CD14-positive monocyte (primary cell): ENCODE measurements at places on chromosomes 1 and 21.

GRCh38 chr1:88700425-88701013 lies 16.4 kb downstream of the PKN2 start:
- peak; percentile 47 for DNase-seq

DNA sequence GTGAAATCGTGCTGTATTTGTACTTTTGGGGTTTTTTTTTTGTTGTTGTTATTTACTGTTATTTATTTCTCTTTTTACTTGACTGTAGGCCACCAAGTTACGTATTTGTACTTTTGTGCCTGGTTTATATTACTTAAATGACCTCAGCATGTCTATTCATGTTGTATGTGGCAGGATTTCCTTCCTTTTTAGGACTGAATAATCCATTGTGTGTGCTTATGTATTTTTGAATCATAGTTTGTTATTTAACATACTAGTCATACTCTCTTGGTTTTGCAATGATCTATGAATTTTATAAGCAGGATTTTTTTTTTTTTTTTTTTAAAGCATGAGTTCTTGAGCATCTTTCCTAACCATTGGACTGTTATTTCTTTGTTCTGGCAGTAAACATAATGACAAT lies 51.2 kb downstream of the RNF2 start:
- no peak for DNase-seq

DNA sequence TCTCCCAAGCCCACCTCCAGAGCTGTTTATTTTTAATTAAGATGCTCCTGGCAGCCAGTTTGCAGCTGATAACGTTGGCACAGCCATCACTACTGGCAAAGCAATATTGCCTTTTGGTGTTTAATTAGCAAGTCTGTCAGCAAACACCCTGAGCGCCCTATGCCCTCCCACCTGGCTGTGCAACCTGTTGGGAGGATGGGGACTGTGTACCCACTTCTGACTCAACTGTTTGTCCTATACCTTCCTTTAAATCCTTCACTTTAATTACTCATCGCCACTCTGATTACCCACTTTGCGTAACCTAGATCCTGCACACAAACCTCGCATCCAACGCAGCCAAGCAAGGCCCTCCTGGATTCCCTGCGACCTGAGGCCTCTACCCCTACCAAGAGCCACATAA lies 67.1 kb downstream of the BCAR3 start:
- no peak for DNase-seq

- no peak for DNase-seq
Observed at GRCh38 chr1:47697616-47698335, 259.9 kb downstream of the FOXD2 start.

- DNase-seq = no peak
Observed at GRCh38 chr21:28899220-28899619, 93.5 kb downstream of the LTN1 start.

GRCh38 chr1:77543822-77544448 lies 138.5 kb downstream of the ZZZ3 start:
- no peak for DNase-seq

DNA sequence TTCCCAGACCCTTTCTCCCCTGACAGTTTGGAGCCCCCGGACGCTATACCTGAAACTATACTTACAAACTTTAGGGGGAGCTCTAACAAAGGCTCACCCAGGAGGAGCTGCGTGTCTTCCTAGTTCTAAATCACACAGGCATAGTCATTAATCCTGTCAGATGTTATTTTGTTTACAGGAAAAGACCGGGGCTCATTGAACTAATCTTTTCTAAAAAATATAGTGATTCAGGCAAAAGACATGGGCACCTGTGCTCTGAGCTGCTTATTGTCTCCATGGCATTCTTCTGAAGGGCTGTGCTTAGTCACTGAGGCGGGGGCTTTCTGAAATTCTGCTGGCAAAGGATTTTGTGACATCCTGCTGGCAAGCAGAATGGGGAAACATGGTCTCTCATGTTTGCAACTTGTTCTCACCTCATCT lies 1577.0 kb downstream of the NCAM2 start:
- DNase-seq = no peak

DNA sequence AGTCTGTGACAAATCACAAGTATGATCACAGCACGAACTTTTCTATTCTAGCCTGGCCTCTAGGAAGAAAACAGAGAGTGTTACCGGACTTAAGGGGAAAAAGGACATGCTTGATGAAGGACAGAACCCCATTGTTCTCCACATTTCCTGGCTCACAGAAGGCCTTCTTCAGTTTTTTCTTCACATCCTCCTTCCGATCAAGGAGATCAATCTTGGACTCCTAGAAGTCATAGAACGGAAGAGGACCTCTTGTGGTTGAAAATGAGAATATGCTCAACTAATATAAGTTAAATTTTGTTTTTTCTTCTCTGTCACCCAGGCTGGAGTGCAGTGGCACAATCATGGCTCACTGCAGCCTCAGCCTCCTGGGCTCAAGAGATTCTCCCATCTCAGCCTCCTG lies 30.3 kb downstream of the YARS1 start:
- DNase-seq = no peak

DNA sequence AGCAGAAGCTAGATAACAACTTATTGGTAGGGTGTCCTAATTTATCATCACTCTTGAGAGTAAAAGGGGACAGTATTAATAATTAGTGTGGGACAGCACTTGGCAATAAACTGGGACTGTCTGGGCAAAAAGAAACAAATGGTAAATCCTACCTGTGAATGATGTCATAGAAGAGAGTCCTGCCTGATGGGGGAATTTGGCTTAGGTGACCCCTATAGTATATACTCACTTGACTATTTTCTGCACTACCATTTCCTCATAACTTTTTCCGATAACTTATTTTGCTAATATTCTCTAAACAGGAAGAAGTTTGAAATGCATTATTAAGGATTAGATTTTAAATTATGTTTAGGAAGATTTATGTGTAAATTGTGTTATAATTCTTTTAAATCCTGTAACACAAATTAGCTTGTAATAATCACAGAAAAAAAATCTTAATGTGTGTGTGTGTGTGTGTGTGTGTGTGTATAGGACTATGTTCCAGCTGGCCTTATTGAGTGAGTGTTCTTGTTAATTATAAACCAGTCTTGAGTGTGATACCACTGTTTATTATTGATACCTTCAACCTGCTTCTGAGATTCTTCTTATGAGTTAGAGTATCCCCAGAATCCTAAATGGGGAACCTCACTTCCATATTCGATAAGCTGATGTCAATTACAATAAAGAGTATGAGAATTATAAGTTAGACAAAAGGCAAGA lies 144.2 kb upstream of the C1orf105 start:
- DNase-seq = no peak

- peak; percentile 31 for DNase-seq
Observed at GRCh38 chr1:48061162-48062136, 64.3 kb upstream of the TRABD2B start.

DNA sequence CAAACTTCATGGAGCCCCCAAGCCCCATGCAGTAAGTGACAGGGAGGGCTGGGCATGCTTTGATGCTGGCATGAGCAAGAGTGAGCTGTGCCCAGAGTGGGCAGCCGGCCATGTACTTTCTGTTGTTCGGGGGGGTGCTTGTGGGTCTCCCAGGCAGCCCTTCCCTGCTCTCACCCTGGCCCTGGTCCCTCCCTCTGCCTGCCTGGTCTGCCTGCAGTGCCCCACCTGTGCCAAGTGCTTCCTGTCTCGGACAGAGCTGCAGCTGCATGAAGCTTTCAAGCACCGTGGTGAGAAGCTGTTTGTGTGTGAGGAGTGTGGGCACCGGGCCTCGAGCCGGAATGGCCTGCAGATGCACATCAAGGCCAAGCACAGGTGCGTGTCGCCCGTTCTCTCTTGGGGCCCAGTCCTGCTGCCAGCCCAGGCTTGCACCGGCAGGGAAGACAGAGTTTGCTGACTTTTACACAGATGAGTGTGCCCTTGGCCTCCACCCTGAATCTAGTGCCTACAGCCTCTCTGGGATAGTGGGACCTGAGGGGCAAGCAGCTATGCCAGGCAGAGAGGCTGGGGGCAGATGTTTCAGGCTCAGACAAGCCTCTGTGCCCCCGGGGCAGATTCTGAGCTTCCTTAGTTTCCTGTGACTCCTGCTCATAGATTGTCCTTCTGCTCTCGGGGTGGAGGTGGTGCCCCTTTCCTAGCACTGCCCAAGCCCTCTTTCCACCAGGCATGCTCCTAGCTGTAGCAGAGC lies 7.6 kb downstream of the ZBTB48 start:
- peak; percentile 8 for DNase-seq

DNA sequence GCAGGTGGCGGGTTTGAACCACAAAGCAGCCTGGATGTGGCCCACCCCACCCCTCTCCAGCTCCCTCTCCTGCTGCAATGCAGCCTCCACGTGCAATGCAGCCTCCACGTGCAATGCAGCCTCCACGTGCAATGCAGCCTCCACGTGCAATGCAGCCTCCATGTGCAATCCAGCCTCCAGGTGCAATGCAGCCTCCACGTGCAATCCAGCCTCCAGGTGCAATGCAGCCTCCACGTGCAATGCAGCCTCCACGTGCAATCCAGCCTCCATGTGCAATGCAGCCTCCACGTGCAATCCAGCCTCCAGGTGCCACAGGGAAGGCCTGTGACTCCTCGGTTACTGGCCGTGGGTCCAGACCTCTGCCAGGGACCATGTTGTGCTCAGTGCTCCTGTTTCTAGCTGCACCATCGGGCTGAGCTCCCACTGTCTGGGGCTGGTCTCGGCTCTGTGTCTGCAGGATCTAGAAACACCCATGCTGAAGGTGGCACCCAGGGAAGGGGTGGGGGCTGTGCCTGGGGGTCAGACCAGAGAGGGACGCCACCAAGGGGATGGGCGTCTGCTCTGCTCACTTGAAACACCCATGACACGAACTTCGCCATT lies 11.9 kb upstream of the LRRC3 start:
- no peak for DNase-seq

DNA sequence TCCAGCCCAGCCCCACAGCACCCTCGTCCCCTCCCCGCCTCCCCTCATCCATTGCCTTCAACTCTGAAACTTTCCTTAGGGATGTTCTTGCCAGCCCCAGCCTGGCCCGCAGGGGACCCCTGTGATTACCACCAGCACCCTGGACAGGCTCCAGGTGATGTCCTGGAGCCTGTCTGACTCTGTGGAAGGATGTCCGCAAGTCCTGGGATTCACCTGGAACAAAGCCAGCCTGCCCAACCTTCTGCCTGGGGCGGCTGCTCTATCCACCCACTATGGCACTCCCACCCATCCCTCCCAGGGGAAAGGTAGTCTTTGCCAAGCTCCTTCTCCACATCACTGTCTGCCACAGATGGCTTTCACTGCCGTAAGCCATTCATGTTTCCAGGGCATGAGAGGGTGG lies 24.4 kb upstream of the PTPRF start:
- DNase-seq = no peak

- no peak for DNase-seq
Observed at GRCh38 chr1:7476861-7477547, 294.1 kb upstream of the VAMP3 start.

- DNase-seq = no peak
Observed at GRCh38 chr1:71154429-71154828, 73.6 kb upstream of the ZRANB2 start.

- DNase-seq = no peak
Observed at GRCh38 chr1:96187020-96187419, 534.6 kb upstream of the PTBP2 start.

DNA sequence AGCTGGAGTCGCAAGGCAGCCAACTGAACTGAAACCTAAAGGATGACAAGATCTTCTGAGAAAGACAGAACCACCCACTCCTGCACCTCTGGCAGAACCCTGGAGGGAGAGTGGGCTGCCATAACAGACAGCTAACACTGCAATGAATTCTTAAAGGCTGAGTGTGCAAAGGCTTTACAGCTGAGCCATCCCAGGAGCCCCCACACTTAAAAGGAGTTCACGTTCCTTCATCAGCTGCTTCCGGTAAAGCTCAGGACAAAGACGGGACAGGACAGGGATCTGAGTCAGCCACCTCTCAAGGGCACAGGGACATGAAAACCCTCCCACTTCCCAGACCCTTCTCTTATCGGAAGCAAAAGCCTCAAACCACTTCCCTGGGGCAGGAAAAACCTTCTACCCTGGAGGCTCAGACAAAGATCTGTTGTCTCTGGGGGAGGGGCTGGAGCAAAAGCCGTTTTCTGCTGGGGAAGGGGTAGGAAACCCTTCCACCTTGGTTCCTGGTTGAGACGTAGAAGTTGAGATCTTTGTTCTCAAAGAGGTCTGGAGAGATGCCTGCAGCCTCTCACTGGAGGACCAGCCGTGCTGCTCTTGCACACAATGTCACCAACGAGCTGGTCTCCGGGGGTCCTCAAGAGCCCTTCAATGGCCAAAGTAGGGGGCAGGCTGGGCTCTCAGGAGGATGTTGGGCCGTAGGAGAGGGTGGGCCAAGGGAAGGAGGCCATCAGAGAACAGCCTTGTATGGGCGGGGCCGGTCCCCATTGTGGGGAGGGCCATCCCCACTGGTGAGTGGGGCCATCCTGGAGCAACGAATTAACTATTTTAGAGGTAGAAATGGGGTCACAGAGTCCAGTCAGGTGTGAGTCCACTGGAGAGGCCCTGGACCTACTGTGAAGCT lies 452.4 kb downstream of the PTPRU start:
- no peak for DNase-seq

GRCh38 chr21:26544201-26544775 lies 28.8 kb downstream of the CYYR1 start:
- DNase-seq = no peak

GRCh38 chr1:164723296-164723798 lies 164.4 kb downstream of the PBX1 start:
- no peak for DNase-seq

GRCh38 chr1:205306929-205307566 lies 14.5 kb downstream of the NUAK2 start:
- DNase-seq = no peak

- peak; percentile 39 for DNase-seq
Observed at GRCh38 chr1:65209005-65209885, 61.2 kb downstream of the AK4 start.

- DNase-seq = peak; percentile 57
Observed at GRCh38 chr1:59699227-59699847, 115.4 kb upstream of the HOOK1 start.

- no peak for DNase-seq
Observed at GRCh38 chr1:60348884-60349283, 275.3 kb upstream of the C1orf87 start.

- DNase-seq = no peak
Observed at GRCh38 chr1:96989302-96989701, 267.7 kb downstream of the PTBP2 start.

GRCh38 chr1:2255420-2256369 lies 27.6 kb downstream of the SKI start:
- peak; percentile 95 for DNase-seq

DNA sequence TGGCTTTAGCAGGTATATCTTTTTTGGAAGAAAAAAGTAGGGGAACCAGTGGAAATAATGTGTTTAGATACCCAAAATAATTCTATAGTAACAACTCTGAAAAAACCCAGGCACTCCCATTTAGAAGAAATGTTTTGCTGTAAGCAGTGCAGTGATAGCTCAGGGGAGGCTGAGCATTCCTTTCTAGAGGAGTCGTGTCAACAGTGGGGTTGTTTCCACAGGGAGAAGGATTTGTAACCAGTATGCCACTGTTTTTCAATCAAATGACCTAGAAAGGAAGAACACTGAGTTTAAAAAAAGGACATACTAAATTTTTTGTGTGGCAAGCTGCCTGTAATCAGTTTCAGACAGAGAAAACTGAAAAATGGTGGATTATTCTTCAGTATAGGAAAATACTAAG lies 2.4 kb downstream of the PGD start:
- no peak for DNase-seq

GRCh38 chr1:34754964-34755637 lies at the start of gene GJB5:
TSS of gene GJB5 (plus strand) at chr1:34755047. CDS start at chr1:34757331, 2,284 bp downstream.
- DNase-seq = no peak

GRCh38 chr1:185998391-185998790 lies 264.2 kb downstream of the HMCN1 start:
- peak; percentile 4 for DNase-seq
